GM12878 (cell line): ENCODE measurements at places on chromosomes 11 and 22. TPM values are rescaled to one million over a fixed set of nuclear protein-coding genes. Genes with fewer than 3 reads are reported as not detected.

DNA sequence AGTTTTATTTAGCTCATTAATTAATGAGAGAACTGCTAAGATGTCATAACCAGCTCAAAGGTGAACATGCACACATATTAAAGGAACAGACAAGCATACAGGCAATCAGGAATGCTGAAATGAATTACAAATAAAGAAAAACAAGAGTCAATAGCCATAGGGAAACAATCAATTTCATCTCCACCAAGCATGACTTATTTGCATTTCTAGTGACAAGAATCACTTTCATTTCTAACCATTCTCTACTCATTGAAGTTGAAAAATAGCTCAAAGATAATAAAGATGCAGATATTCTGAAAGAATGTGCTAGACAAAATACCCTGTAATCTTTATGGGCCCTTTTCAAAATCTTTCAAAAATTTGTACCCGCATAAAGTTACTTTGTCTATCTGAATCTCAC, 23.2 kb downstream of the ISX start:
- no peak overlapping the region for H3K27ac ChIP-seq
- peaks cover 14% of the 10 kb centered on the region for H3K4me1 ChIP-seq
- H3K4me3 ChIP-seq, result no peak overlapping the region
- no peaks in the 10 kb centered on the region for H3K36me3 ChIP-seq

DNA sequence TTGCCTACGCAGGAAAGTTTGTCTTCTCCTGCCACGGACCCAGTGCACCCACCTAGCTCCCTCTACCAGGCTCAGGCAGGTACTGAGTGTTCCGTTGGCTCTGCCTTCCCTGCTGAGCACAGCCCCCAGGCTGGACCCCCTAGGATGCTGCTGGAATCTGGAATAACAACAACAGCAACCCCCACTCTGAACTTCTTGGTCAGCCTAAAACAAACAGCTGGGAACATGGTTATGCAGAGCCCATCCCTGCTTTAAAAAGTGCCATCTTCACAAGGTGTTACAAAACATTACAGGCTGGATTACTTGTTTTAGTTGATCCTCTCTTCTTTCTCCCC, 1.8 kb downstream of the OPCML start:
- no peak overlapping the region for H3K4me3 ChIP-seq
- H3K27ac ChIP-seq, result no peak overlapping the region
- DNase-seq, result no peak

- H3K36me3 ChIP-seq, result peaks cover 6% of the 10 kb centered on the region; the same call in 1 of the 2 replicates
- H3K27me3 ChIP-seq, result no peaks in the 10 kb centered on the region
- H3K27ac ChIP-seq, result peak overlapping the region; percentile 43
Observed at GRCh38 chr11:57779276-57779675, 17.7 kb downstream of the CTNND1 start.

DNA sequence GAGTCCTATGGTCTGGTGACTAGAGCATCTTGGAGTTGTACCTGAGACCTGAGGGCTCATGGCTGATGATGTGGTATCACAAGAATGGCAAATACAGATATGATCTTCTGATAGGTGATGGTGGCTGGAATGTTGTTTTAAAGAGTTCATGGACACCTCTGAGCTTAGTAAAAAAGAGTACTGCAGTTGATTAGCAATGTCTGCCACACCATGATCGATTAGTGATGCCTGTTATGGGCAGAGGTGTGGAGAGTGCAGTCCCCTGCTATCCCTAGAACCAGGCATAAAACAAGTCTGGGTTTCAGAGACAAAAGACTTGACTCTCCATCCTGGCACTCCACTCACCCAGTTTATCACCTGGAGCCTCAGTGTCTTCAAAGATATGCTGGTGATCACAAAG, 1.4 kb upstream of the BATF2 start:
- no peak for DNase-seq
- H3K27me3 ChIP-seq, result no peaks in the 10 kb centered on the region; the same call in 1 of the 2 replicates
- H3K27ac ChIP-seq, result no peak overlapping the region

- no peaks in the 10 kb centered on the region; the same call in 1 of the 2 replicates for H3K4me1 ChIP-seq
- no peak overlapping the region for H3K27ac ChIP-seq
- DNase-seq, result no peak
- H3K36me3 ChIP-seq, result no peaks in the 10 kb centered on the region
- no peaks in the 10 kb centered on the region; the same call in 1 of the 2 replicates for H3K27me3 ChIP-seq
Observed at GRCh38 chr11:14248580-14248981, 110.4 kb downstream of the RRAS2 start.

DNA sequence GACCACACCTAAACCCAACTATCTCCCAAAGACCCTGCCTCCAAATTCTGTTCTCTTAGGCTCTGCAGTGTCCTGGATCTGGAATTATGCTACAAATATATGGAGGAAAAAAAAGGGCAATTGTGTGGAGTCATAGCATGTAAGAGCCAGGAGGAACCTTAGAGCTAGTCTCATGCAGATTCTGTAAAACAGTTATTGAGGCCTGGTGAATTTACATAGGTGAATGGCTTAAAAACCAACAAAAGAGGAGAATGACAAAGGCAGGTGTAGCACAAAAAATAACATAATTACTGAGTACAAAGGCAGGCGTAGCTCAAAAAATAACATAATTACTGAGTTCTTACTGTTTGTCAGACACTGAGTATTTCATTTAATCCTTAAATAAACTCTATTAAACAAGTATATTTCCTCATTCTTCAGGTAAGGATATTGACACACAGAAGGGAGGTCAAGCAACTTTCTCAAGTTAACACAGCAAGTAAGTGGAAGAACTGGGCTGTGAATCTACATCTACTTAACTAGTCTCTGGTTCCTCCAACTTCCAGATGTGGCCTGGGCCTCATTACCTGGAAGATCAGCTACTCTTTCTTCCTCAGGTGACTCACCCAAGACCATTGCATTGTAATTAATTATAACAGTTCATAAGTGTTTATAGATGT, 938.9 kb upstream of the TENM4 start:
- H3K4me3 ChIP-seq, result no peak overlapping the region
- H3K36me3 ChIP-seq, result no peaks in the 10 kb centered on the region
- no peak overlapping the region for H3K27ac ChIP-seq
- no peaks in the 10 kb centered on the region for H3K4me1 ChIP-seq

- H3K36me3 ChIP-seq, result no peaks in the 10 kb centered on the region
- no peaks in the 10 kb centered on the region for H3K4me1 ChIP-seq
- H3K27me3 ChIP-seq, result no peaks in the 10 kb centered on the region; the same call in 1 of the 2 replicates
- H3K27ac ChIP-seq, result no peak overlapping the region
Observed at GRCh38 chr11:15568440-15568839, 453.7 kb downstream of the INSC start.

DNA sequence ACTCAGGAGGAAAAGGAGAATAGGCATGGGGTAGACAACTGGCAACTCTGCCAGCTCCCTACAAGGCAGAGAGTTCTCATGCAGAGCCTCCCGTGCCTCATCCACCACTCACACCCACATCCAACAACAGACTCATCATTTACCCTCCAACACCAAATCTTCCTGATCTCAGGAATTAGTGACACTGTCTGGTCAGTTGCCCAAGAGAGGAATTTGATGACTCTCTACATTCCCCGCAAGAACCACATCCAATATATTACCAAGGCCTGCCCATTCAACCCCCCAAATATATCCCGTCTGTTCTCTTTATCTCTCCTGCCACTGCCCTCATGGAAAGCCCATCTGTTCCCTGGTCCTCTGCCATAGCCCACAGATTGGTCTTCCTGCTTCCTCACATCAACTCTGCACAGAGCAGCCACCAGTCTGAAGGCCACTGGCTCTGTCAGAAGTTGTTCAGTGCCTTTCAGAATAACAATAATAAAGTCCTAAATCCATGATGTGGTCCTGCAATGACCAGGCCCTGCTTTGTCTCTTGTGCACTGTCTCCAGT, 57.5 kb upstream of the CD82 start:
- DNase-seq, result no peak
- no peaks in the 10 kb centered on the region for H3K36me3 ChIP-seq
- H3K27ac ChIP-seq, result no peak overlapping the region
- H3K4me1 ChIP-seq, result 0 out of 2 replicates have a peak, but pooled peaks cover 3% of the 10 kb centered on the region
- no peak overlapping the region for H3K4me3 ChIP-seq

Gene SCN4B
- total RNA-seq, result 0.08 TPM in 1 of 2 replicates, not detected in the other

Gene USH1C
- not detected in 2 replicates for total RNA-seq

Gene MUC6
- 0.03 and 0.19 TPM in 2 replicates for total RNA-seq
